Progenitor cell of endocrine pancreas (in vitro differentiated cells): ENCODE measurements at places on chromosomes 1 and 21. TPM values are rescaled to one million over a fixed set of nuclear protein-coding genes. Genes with fewer than 3 reads are reported as not detected.

Gene IVL
- total RNA-seq, result not detected in 2 replicates

Gene SPRR2G
- total RNA-seq, result not detected in 2 replicates

Gene LCE1E
- not detected in 2 replicates for total RNA-seq

Gene RGS8
- 0.05 TPM in 1 of 2 replicates, not detected in the other for total RNA-seq

Gene RHCE
- total RNA-seq, result not detected in 2 replicates

Gene OTUD7B
- total RNA-seq, result 29.1 and 30.3 TPM in 2 replicates

- no peak for DNase-seq
Observed at GRCh38 chr1:205190845-205191577, 20.5 kb downstream of the DSTYK start.

DNA sequence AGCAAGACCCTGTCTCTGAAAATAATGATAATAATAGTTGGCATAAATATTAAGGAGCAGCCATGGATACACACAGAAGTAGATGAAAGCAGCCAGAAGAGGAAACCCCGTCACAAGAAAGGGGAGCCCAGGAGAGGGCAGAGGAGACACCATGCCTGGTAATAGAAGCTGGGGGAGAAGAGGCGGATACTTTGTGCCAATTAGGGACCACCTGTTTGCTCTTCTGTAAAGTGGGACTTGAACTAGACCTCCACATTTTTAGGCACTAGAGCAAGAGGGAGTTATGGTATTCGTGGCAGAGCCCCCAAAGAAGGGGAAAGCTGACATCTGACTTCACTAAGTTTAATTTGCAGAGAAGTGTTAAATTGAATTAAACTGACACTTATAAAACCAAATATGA, 12.5 kb downstream of the CELA2B start:
- no peak for DNase-seq

DNA sequence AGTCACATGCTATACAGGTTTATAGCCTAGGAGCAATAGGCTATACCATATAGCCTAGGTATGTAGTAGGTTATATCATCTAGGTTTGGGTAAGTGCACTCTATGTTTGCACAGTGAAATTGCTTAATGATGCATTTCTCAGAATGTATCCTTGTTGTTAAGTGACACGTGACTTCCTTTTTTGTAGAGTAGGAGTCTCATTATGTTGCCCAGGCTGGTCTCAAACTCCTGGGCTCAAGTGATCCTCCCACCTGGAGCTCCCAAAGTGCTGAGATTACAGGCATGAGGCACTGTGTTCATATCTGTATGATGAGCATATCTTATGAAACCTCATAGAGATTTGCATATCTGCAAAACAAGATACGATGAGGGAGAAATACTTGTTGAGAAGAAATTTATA, 13.8 kb upstream of the ABCB10 start:
- no peak for DNase-seq

DNA sequence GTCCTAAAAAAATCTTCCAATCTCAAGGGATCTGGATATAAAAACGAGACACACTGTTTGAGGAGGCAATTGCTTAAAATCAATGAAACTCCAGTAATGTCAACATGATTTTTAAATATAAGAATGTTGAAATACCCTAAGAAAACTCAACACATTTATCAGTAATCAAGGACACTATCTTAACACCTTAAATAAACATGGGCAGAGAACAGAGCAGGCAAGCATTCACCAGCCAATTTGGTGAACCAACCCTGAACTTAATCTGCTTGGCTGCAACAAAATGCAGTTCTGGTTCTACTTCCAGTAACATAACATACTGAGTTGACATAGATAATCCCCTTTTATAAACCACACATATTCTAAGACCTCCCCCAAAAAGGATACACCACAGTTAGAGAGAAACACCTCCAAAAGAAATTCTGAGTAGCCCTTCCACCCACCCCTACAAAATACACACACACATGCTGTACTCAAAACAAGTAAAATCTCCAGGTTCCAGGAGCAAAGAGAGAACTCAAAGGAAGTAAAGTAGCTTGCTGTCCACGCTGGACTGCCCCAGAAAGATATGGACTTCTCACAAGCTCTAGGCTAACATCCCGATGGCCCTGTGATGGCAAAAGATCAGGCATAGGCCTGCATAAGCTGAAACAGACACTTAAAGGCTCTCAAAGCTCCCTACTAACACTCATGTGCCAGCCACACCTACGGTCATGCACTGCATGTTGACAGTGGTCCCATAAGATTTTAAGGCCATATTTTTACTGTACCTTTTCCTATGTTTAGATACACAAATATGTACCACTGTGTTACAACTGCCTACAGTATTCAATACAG, 30.5 kb downstream of the TP53BP2 start:
- DNase-seq, result no peak

DNA sequence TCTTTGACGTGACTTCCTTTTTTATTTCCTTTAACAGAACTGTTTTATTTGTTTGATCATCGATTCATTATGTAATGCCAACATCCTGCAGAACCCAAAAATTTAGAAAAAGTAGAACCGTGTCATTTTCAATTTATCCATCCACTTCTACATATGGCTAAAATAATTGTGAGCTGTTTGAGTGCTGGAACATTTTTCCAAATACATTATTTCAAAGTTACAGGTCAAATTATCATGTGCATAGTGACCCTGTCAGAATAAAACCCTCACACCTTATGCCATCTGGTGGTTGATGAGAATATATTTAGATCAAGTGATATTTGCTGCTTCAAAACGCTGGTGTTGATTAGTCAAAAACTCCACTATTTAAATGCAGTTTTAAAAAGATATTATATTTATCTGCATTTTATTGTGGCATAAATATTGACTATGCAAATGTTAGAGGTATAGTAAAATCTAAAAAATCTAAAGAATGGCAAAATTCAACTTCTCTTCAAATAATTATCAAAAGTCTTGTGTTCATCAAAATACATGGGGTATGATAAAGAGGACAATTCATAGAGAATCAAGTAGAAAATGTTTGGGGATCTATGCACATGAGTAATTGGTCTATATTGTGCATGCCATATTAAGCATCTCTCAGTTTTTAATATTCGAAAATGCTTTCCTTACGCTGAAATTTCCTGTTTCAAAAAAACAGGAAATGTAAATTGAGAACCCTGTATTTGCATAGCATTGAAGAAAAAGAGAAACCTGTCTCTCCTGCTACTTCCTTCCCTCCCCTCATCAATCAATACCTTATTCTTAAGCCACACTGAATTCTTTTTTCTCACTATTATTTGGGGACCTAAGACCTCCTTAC, 39.7 kb downstream of the UBE2U start:
- DNase-seq, result no peak

- no peak for DNase-seq
Observed at GRCh38 chr1:227038401-227038800, 98.3 kb downstream of the COQ8A start.

GRCh38 chr1:235689356-235689755, 39.8 kb upstream of the GNG4 start:
- DNase-seq, result no peak

- no peak for DNase-seq
Observed at GRCh38 chr1:206143537-206144172, 26.5 kb upstream of the AVPR1B start.

- no peak for DNase-seq
Observed at GRCh38 chr1:246039584-246039983, 467.5 kb downstream of the SMYD3 start.
